ENCODE measurements at places on chromosomes 16 and 17. TPM values are rescaled to one million over a fixed set of nuclear protein-coding genes. Genes with fewer than 3 reads are reported as not detected.

The MYH13 gene
- polyA plus RNA-seq: not detected

The SMIM36 gene
- not detected for polyA plus RNA-seq

The KRTAP4-6 gene
- polyA plus RNA-seq: not detected

The STH gene
- not detected for polyA plus RNA-seq

The TMEM88 gene
- not detected for polyA plus RNA-seq

The TRPV2 gene
- polyA plus RNA-seq: 19.5 TPM

The CIAO2B gene
- polyA plus RNA-seq: 173 TPM

The SAP30BP gene
- polyA plus RNA-seq: 99.1 TPM

The KCNAB3 gene
- 0.08 TPM for polyA plus RNA-seq

The NPIPA3 gene
- polyA plus RNA-seq: 5.4 TPM

The KRTAP4-3 gene
- not detected for polyA plus RNA-seq

The TNP2 gene
- not detected for polyA plus RNA-seq
